ENCODE measurements at places on chromosomes 7 and 10.

DNA sequence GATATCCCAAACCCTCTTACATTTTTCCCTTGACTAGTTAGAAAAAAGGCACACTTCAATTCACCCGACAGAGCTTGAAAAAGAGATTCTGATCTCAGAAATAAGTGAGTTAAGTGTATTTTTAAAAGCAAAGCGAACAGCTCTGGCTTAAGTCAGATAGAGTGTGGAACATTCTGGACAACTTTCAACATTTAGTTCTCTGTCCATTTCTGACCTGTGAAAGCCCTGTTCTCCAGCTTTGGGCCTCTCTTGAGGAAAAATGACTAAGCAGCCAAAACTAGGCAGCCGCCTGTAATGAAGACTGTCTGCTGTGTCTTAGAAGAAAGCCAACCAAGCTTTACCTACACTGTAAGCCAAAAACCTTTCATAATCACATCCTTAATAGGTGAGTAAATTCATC is 50.5 kb downstream of the CDK6 start:
- peak; percentile 84 for DNase-seq

DNA sequence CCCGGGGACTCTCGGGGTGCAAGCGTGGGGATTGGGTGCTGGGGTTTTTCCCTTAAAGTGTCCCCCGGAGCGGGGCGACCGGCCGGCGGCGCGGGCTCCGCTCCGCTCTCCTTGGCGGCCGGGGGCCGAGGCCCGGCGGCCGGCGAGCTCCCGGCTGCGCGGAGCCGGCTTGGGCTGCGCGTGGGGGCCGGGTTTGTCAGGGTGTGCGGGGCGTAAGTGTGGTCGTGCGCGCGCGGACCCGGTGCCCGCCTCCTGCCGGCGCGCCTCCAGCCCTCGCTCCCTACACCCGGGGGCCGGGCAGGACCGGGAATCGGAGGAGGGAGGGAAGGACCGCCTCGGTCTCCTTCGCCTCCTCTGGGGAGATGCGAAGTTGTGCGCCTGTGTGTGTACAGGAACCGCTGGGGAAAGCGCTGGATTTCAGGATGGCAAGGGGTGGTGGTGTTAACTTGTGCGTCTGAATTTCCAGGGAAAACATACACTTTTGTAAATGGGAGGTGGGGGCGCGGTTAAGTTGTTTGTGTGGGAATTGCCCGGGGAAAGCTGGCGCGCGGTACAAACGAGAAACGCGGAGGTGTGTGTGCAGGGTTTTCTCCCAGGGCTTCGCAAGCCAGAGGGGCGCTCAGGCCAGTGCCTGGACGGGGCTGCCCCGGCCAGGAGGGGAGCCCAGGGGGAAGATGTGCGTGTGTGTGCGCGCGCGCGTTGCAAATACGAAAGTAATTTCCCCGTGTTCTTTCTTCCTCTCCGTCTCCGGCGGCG is 737 bp downstream of the ZMIZ1 start:
- peak; percentile 60 for DNase-seq

GRCh38 chr7:149544028-149544427 is 46.4 kb upstream of the ZNF746 start:
- DNase-seq = no peak

DNA sequence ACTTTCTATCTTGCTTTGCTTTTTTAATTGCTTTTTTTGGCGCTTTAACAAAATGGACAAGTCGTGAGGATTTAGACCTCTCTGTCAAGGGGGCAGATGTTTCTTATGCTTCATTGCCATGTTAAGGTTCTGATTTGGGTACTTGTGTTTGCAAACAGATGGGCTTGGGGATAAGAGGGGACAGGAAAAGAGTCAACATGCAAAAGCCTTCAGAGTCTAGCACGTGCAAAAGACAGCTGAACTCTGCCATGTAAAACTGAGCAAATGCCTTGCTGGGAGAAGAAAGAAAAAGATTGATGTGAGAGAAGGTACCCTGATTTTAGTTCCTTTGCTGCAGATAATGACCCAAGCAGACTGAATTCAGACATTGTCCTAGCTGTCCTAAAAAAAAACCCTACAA is 173.1 kb downstream of the KIAA1217 start:
- no peak for DNase-seq

DNA sequence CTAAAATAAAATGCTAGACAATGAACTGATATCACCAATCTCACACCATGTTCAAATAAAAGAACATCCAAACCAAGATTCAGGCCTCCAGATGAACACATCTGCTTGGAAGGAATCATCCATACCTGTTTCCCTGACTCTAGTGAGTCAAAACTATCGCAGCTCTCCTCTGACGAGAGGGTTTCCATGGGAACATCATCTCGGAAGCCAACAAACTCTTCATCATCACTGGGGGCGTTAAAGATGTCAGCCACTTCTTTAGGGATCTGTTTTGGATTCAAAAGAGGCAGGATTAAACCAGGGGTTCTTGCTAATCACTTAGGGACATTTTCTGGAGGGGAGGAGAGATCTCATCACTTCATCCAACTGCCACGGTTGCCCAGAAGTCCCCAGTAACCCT is 29.1 kb downstream of the CDCA7L start:
- DNase-seq = no peak

GRCh38 chr7:16739863-16740622 is 13.5 kb upstream of the TSPAN13 start:
- peak; percentile 97 for DNase-seq

DNA sequence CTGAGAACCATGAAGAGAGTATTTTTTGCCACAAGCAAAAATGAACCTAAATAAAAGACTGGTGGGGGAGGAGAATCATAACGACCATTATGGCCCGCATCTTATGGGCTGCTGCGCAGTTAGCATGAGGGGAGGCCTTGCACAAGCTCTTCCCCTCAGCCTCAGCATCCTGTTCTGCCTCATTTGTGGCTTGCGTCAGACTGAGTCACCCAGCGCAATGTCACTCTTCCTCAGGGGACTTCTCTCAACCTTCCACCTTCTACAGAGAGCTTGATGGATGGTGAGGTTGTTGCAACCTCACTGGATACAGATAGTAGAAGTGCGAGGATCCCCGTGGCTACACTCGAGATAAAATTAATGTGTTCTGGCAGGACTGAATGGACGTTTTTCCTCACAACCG is 16.8 kb upstream of the GPR15LG start:
- no peak for DNase-seq

GRCh38 chr10:90985321-90985933 is 64.5 kb upstream of the ANKRD1 start:
- no peak for DNase-seq

DNA sequence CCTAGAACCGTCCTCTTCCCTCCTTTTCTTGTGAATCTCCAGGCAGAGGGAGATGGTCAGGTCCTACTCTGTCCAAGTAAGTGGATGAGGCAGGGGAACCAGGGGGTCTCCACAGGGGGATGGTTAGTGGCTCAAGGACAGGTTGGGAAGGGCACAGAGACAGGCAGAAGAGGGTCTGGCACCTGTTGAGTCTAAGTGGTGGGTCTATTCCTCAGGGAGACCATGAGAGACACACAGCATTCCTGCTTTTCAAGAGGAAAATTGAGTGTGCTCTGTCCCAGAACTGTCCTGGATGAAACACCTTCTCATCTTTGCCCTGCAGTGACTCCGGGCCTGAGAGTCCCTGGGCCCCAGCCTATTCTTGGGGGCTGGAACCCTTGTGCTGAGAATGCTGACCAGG is 184.8 kb upstream of the GALNT17 start:
- DNase-seq = no peak

DNA sequence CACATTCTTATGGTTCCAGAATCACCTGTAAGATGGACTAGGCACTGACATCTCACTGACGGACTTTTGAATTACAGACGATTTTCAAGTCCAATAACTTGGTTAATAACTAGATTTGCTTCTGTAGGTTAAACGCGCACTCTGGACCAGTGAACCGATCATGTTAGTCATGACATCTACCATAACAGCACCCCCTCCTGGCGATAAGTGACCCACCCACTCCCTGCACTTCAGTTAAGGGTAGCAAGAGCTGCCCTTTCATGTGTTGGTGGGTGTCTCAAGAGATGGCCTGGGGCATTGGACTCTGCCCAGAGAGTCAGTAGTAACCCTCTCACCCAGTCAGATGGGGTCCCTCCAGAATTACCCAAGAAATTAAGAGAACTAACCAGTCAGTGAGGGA is 12.9 kb downstream of the GRM8 start:
- no peak for DNase-seq

DNA sequence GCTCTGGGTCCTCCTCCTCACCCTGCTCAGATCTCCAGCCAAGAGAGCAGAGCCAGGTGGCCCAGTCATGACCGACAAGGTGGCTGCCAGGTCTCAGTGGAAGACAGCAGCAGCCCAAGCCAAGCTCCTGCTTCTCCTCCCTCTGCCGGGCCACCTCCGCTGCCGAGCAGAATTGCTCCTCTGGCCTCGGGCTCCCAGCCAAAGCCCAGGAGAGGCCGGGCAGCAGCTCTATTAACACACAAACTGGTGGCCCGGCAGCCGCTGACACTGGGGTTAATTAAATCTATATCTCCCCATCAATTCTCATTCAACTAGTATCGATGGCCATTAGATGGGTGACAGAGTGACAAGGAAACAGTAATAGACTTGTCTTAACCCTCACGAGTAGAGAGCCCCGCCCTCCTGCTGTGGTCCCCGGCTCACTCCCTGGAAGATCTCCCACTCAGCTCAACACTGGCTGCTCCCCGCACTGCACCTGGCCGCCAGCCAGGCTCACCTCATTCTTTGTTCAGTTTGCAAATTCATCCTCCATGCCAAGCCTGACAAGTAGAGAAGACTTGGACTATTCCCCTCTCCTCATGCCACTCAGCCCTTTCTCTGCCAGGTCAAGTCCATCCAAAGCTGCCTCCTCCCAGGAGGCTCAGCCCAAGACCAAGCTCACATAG is 74.1 kb upstream of the UNC5B start:
- no peak for DNase-seq

DNA sequence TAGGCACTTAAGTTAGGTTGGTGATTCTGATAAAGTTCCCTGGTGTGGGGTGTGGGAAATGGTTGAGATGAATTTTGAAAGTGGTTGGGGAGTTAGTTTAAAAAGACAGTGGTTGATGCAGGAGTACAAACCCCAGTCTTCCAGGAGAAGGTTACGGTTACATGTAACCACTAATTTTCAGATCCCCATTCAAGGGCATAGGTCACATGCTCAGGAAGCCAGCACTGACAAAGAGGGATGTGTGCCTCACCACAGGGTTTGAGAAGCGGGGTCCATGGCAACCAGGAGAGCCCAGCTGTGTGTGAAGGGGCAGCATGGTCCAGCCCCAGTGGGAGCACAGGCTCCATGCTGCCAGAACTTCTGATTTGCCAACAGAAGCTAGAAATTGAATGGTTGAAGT is 144.2 kb downstream of the MDFIC start:
- DNase-seq = no peak

DNA sequence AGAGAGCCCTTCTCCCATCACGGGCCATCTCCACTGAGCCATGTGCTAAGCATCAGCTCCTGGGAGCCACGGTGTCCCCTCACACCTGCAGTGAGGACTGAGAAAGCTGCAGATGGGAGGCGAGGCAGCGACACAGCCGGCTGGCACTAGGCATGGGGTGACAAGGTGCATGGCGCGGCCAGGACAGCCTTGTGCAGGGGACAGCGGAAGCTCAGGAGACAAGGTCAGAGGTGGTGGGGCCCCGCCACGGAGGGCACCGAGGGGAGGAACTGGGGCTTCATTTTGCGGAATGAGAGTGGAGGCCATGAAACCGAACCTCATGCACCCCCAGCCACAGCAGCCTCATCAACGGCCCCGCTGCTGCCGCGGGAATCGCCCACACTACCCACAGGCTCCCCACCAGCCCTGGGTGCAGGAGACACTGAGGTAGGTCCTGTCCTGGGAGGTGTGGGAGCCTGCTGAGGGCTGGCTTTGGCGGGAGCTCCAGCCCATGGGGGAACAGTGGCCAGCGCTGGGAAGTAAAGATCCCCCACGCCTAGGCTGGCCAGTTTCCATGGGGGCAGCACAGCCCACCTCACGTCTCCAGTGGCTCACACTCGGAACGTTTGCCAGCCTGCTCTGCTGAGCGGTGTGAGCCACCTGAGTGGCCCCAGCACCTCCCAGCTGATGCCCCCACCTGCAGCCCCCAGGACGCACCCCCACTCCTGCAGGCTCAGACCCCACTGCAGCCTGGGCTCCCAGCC is 71.2 kb upstream of the INSIG1 start:
- DNase-seq = no peak

- DNase-seq = no peak
Measured at GRCh38 chr10:78247821-78248220, 214.2 kb downstream of the RPS24 start.

GRCh38 chr10:1629326-1630198 is 107.8 kb downstream of the ADARB2 start:
- no peak for DNase-seq

DNA sequence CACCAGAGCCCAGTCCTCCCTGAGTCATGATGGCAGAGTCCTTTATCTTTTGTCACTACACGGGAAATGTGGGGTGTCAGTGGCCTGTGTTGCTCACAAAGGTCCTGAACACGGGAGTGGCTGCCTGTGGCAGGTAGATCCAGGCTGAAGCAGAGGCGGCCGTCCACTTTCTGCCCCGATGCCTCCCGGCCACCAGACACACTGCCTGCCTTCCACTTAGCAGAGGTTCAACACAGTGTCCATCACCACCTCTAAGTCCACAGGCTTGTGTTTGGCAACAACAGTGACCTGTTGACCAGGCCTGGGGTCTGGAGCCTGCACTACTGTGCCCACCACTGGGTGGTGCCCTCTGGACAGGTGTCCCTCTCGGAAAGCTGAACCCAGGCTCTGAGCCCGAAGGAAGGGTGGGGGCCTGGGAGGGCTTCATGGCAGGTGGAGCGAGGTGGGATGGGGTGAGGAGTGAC is 49.9 kb upstream of the CAMK2B start:
- no peak for DNase-seq

DNA sequence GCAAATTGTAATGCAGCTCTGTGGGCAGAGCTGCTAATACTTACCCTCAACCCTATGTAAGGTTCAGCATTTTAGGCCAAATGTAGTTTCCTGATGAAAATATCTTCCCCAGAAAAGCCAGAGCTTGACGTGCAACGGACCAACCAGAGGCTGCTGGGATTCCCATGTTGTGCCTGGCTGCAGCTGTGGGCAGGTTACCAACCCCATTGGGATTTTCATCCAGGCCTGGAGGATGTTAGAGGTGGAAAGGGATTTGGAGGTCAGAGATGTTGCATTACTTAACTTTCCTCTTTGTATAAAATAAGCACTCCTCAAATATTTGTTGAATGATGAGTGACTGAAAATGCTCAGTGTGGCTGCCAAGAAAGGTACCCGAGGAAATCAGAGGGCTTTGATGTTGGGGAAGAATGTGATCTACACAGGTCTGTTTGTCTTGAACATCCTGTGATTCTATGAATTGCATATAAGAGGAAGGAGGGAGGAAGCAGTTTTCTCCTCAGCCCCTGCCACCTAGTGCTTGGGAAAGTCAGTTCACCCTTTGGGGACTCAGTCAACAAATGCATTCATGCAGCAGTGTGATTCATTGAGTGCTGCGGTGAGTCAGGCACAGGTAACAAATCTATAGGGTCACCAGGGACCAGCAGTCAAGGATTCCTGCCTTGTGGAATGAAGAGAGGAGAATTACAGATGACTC is 487.2 kb downstream of the RPS24 start:
- peak; percentile 55 for DNase-seq

DNA sequence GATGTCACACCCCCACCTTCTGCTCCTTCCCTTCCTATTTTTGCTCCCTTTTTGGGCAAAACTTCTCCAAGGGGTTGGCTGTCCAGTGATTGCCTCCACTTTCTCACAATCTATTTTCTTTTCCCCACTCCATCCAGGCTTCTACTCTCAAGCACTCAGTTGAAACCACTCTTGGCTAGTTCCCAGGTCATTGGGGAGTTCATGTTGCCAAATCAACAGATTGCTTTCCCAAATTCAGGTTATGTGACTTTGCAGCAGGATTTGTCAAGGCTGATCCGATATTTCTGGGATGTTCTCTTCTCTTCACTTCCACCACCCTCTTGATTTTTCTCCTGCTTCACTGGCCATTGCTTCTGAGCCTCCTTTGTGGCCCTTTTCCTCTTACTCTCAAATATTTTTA is 258.7 kb upstream of the SLC26A5 start:
- no peak for DNase-seq
